ENCODE measurements at places on chromosomes 5 and 9.

GRCh38 chr9:81893929-81894328, 34.3 kb upstream of the SPATA31D4 start:
- DNase-seq, result no peak

- DNase-seq, result no peak
These were observed 58.8 kb upstream of the GFPT2 start for GRCh38 chr5:180411948-180412347.

- DNase-seq, result no peak
These were observed 53.7 kb downstream of the IPPK start for GRCh38 chr9:92616199-92616641.

DNA sequence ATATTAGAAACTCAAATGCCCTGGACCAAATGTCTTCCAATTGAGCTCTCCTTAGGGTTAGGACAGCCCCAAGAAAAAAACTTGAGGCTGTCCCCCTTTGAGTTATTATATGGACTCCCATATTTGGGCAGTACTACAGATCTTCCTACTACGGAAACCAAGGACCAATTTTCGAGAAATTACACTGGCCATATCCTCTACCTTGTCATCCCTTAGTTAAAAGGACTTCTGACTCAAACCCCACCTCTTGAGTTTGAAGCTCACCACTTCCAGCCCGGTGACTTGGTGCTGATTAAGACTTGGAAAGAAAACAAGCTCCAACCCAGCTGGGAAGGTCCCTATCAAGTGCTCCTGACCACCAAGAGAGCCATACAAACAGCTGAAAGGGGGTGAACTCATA, 497.0 kb upstream of the GRAMD2B start:
- DNase-seq, result no peak

- peak; percentile 92 for DNase-seq
These were observed at the start of gene MRPL22 for GRCh38 chr5:154940772-154941620. MRPL22 (plus strand) TSS chr5:154941073; CDS start chr5:154941111, 38 bp downstream.

DNA sequence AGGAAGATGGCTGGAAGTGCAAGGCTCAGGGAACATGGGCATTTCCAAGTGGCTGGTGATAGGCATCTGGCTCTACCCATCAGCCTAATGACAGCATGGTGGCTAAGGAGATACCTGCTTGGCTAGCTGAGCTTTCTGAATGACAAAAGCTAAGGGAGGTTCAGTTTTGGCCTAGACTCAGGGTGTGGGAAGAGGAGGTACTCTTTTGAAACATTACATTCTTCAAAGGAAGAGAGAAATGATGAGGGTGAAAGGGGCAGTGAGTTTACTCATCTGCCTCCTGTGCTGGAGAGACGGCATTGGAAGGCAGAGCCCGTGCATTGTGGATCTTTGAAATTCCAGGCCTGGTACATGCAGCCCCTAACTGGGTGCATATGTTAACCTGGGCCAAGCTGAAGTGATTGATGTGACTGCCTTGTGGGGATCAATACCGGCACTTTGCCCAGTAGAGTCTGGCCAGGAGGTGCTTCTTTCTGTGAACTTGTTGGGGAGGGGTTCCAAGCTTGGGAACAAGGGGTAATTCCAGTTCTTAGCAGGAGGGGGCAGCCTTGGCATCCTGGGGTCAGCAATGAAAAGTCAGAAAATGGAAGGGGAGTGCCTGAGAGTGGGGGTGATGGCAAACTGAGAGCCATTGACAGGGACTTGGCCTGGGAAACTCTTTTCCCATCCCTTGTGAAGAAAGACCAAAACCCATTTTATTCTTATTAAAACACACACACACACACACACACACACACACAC, 108.6 kb downstream of the ACER2 start:
- peak; percentile 1 for DNase-seq

GRCh38 chr9:79603222-79603920, 31.6 kb downstream of the TLE4 start:
- no peak for DNase-seq

DNA sequence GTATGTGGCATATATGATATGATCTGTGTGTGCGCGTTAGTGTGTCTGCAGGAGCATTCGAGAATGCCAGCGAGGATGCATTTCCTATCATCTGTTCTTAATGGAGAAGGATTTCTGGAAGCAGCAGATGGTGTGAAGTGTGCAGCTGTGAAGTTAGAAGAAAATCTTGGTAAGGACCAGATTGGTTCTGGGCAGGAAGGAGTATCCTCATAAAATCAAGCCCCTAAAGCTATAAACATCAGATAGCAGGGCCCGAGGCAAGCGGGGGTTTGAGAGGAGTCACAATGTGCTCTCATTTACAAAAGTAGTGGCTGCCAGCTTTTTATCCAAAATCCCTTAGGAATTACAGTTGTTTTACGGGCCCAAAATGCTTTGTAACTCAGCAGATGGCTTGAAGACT, 40.0 kb downstream of the DAPK1 start:
- peak; percentile 83 for DNase-seq

DNA sequence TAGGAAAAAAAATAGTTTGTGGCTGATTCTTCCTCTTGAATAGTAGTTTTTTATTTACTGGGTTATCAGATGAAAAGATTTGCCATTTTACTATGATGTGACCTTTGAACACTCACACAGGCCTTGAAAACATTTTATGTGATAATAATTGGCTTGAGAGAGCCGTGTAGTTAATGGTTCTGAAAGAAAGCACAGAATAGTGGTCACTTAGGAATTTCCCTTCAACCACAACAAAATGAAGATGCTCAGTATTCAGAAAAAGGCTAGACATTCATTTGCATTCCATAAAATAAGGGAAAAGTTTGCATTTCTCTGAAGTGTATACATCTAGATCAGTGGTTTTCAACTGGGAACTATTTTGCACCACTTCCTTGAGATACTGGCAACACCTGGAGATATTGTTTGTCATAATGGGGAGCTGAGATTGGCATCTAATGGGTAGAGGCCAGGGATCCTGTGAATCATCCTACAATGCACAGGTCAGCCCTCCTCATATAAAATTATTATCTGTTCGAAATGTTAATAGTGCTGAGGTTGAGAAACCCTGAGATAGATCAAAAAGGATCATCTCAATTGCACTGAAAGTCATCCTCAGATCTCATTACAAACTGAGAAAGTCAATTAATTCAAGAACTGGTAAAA, 446.4 kb upstream of the CCNG1 start:
- DNase-seq, result no peak

GRCh38 chr5:52844885-52845284, 57.2 kb downstream of the ITGA1 start:
- peak; percentile 87 for DNase-seq

DNA sequence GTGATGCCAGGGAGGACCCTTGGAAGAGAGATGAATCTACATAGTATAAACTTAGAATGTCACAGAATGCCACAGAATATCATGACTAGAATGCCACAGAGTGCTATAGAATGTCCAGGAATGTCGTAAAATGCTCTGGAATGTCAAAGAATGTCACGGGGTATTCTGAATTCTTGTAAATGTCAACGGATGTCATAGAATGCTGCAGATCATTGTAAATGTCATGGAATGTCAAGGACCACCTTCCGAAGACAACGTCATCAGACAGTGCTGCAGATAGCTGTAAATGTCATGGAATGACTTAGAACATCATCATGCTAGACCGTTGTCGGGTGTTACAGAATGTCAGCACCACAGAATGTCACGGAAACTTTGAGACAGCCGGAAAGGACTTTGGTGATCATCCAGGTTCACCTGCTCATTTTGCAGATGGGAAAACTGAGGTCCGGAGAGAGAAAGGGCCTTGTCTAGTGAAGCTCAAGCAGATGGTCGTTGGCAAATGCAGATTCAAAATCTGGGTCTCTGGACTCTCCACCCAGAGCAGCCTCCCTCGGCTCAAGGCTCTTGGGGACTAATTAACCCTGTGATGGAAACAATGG, 117.1 kb downstream of the LHX2 start:
- DNase-seq, result no peak

DNA sequence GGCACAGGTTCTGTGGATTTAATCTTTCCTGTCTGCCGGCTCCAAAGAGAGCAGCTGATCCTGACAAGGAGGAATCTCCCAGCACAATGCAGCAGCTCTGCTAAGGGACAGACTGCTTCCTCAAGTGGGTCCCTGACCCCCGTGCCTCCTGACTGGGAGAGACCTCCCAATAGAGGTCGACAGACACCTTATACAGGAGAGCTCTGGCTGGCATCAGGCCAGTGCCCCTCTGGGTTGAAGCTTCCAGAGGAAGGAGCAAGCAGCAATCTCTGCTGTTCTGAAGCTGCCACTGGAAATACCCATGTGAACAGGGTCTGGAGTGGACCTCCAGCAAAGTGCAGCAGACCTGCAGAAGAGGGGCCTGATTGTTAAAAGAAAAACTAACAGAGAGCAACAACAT, 630.2 kb upstream of the FTMT start:
- DNase-seq, result no peak

- DNase-seq, result peak; percentile 43
These were observed 1.2 kb downstream of the CKS2 start for GRCh38 chr9:89312222-89312571.

DNA sequence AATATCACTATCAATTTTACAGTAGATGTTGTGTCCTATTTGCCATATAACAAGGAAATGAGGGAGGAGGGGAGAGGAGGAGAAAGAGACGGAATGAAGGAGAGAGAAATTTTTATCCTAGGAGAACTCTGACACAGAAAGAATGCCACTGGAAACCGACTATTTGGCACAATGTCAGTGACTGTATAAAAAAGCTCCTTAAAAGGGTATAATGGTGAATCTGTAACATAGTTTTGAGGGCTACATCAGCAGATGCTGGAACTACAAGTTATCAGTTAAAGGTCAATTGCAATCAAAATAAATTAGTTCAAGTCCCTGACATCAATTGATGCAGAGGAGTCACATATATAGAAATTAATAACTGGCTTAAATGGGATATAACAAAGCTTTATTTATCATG, 5.7 kb downstream of the EDIL3 start:
- no peak for DNase-seq

GRCh38 chr9:34203992-34204635, 25.3 kb downstream of the UBAP1 start:
- DNase-seq, result no peak

- no peak for DNase-seq
These were observed 139.4 kb downstream of the GAPVD1 start for GRCh38 chr9:125400725-125401716.

GRCh38 chr5:165157219-165157618, 1651.8 kb downstream of the MAT2B start:
- no peak for DNase-seq

- DNase-seq, result peak; percentile 12
These were observed 8.3 kb downstream of the HSD17B3 start for GRCh38 chr9:96293498-96294158.

DNA sequence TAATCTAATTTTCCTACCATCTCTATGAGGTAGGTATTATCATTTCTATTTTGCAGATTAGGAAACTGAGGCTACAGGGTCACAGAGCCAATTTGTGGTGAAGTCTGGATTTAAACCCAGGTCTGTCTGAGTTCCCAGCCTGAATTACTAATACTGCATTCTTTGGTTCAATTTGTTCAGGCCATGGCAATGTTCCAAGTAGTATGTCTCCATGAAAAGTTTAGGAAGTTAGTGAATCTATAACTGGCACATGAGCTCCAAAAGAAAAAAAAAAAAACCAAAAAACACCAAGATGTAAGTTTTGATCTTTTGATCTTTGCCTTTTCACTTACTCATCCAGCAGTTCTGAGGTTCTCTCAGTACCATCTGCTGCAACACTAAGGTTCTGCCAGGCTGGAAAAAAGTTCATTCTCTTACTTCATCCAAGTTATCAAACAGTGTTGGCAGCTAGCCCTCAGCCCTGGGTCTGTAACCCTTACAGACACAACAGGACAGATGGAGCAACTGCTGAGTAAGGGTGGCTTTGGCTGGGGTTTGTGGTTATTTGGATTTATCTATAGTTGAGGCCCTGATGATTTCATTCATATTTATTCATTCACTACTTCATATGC, 4.4 kb upstream of the TMEM268 start:
- DNase-seq, result no peak

DNA sequence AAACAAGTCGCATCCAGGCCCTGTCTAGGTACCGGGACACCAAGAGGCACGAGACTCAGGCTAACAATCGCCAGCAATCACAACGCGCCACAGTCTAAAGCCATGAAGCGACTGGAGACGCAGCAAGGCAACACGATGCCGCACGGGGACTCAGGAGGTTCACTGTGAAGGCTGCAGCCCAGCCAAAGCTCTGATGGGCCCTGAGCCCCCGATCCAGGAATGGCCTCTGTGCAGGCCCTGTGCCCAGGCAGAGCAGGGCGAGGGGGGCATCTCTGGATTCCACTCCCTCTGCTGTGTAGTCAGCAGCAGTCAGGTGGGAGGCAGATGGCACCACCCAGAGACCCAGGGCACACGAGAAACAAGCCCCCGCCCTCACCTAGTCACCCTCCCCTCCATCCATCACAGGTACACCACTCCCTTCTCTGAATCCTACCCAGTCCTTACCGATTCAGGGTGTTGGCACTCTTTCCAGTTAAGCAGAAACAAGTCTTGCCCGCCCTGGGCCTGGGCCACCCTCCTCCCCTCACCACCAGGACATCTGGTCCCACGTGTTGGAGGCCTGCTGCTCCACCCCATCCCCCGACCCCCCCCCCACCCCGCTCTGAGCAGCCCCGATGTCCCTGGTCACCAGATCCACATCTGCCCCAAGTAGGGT, 1.1 kb downstream of the RALGDS start:
- no peak for DNase-seq

- no peak for DNase-seq
These were observed 35.3 kb upstream of the FLT4 start for GRCh38 chr5:180684623-180685161.

- no peak for DNase-seq
These were observed 114.0 kb upstream of the ALDH1B1 start for GRCh38 chr9:38278457-38278856.

GRCh38 chr5:132466433-132467286, 23.9 kb downstream of the IRF1 start:
- DNase-seq, result no peak

DNA sequence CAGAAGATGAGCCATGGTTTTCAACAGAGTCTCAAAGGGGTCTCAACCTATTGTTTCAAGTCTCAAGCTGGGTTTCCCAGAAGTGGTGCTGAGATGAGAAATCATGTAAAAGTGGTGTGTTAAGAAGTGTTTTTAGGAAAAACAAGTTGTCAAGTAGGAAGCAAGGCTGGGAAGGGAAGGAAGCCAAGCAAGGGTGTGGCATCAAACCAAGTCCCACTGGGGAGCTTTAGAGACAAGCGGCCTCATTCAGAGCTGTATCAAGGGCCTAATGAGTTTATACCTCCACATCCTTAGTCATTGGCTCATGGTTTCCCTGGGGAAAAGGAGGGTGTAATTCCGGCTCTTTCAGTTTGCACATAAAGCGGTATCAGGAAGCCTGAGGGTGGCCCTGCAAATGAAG, 26.4 kb upstream of the GABRB2 start:
- DNase-seq, result no peak

DNA sequence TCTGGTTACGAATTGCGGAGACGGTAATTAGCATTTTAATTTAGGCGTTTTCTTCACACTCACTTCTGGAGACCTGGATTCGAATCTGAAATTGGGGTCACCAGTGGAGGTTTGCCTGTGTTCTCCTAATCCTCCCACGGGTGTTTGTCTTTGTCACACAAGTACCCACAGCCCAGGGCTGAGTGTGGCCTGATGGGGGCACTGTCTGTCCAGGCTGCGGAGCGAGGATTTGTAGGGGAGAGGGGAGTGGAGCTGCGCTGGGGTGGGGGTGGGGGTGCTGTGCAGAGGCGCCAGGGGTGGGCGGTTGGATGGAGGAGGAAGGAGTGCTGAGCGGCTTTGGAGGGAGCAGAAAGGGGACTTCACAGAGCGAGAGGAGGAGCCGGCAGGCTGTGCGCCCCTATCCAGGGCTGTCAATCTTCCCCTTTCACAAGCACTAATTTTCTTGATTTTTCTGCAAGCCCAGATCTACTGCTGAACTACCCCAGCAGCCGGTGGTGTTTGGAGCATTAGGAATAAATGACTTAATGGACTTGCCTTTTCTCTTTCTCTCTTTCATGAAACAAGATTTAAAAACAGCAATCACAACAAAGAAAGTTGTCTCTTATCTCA, 53.1 kb downstream of the TSPAN17 start:
- DNase-seq, result peak; percentile 38
